ENCODE measurements at places on chromosomes 4 and X.

- no peak for DNase-seq
These were observed 293.2 kb downstream of the FBXO8 start for GRCh38 chr4:173990126-173990868.

GRCh38 chr4:98113012-98113411 lies 30.3 kb downstream of the STPG2 start:
- DNase-seq, result no peak

DNA sequence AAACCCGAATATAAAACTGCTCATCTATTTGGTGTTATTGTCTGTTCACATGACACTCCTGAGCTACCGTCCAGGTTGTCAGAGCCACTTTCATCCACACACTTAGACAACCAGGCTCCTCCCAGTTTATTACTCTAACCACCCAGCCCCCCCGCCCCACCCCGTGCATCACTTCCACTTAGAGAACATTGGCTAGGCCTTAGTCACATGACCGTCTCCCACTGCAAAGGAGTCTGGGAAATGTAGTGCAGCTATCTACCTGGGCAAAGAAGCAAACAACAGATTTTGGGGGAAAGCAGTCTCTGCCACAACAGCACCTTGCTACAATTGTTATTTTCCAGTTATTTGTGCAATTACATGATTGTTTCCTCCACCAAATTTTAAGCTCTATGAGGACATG lies 57.6 kb upstream of the RBPJ start:
- no peak for DNase-seq

DNA sequence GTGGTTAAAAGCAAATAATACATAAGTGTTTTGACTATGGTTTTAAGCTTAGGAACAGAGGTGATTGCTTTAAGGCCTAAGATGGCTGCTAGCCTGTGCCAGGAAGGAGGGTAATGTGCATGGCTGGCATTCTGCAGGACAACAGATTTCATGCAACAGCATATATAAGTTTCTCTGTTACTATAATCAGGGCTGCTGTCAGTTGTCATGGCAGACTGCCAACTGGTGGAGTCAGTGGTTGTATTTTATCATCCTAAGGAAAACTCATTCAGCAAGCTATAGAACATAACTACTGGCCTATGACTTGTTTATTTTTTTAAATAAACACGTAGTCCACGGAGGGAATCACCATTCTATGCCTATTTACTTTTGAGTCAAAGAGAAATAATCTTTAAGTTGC lies 77.7 kb upstream of the DCAF8L1 start:
- DNase-seq, result no peak

GRCh38 chrX:153649178-153649914 lies 2.3 kb downstream of the DUSP9 start:
- DNase-seq, result no peak
